CD4-positive, alpha-beta T cell treated with Interleukin-4 for 4 hours (primary cell): ENCODE measurements at places on chromosomes 3 and 15.

- no peak for DNase-seq
Measured at GRCh38 chr3:191922570-191922969, 461.6 kb downstream of the PYDC2 start.

DNA sequence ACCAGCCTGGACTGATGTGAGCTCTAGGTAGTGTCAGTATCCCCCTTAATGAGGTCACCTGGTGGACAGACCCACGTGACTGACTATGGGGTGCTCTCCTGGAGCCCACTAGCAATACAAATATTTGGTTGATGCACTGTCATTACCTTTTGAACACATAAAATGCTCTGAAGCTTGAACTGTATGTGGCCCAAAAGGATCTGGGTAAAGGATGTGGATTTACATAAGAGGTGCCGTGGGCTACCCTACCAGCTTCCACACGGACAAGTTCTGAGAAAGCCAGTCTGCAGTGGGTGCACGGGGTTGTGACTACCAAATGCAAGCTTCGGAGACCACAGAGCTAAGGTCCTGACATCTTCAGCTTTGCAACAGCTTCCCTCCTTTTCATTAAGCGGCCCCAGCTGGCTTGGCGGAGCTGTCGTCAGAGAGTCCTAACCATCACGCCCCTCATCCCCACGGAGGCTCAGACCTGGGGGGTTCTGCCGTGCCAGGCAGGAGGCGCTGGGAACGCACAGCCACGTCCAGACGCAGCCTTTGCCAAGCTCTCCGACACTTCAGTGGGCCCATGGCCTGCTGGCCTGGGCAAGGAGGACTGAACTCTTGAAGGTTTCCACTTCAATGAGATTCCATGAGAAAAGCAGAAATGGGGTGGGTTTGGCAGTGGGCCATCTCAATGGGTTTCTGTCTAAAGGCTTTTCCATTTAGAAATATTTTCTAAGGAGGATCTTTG lies 228.3 kb downstream of the ADAMTS17 start:
- no peak for DNase-seq

GRCh38 chr3:71104121-71104541 lies 479.4 kb downstream of the FOXP1 start:
- no peak for DNase-seq

DNA sequence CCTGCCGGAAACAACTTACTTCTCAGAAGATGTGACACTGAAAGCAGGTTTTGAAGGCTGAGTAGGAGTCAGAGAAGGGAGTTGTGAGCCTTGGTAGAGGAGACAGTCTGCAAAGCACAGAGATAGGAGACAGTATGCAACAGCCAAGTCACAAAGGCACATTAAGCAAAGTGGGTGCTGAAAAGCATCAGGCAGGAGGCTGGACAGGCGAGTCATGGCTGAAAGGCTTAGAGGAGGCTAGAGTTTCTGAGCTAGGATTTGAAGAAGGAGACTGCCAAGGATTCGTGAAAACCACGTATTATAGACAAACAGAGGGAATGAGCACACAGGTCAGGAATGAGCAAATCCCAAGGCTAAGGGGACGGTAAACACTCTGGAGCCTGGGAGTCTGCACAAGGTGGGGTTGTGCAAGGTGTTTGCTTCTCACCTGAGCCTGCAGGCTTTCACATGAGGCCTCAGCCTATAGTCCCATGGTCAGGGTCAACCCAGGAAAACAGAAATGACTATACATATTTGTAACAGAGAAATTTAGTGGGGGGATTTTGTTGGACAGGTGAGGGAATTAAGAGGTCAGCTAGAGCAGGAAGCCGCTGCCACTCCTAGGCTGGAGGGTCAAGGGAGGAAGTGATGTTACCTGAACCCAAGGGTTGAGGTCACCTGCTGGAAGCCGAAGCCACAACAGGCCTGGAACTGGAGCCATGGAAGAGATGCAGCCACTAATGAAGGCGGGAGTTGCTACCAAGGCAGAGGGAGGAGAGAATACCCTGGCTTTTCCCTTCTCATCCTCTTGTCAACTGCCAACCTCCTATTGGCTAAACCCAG lies 23.1 kb upstream of the TRIM71 start:
- no peak for DNase-seq

DNA sequence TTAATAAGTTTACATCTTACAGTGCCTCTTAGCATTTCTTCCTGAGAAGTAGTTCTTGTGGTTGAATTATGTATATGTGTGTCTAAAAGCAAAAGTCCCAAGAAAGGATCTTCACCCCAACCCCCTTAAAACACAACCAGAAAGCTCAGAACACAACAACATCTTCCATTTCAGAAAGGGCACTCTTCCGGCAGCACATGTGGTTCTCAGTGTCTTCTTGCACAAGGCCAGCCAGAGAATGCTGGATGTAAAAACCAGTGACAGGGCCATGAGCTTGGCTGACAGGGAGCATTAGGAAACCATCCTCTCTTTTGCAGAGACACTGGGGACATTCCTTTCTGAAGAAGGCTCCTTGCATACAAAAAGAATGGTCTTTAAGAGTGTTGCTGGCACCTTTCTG lies 45.0 kb downstream of the EEFSEC start:
- DNase-seq: no peak

- no peak for DNase-seq
Measured at GRCh38 chr15:65757256-65757655, 34.8 kb downstream of the DENND4A start.

GRCh38 chr3:58180940-58181587 lies 29.7 kb downstream of the DNASE1L3 start:
- DNase-seq: no peak

DNA sequence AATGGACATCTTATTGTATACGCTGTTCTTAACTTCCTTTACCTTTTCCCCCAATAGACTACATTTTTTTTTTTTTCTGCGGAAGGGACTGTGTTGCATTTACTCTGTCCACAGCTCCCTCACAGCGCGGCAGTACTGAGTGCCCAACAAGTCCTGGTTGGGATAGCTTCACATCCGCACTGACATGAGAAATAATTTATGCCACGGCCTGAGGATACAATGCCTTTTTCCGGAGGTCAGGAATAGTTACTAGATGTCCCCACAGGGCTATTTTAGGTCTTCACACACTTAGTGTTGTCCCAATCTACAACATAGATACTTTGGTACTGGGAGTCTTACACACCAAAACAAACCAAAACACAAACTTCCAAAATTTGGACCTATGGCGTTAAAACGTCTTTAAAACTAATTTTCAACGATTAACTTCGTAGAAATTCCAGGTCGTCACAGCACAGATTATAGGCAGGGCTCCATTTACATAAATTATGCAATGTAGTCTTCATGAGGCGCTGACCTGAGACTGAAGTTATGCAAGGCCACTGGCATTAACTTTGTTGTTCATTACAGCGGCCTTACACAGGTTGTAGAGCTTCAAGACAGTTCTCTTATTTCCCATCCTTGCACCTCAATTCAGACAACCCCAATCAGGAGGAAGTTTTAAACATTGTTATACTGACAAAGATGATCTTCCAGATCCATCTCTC lies 989 bp upstream of the PPIB start:
- DNase-seq: no peak

DNA sequence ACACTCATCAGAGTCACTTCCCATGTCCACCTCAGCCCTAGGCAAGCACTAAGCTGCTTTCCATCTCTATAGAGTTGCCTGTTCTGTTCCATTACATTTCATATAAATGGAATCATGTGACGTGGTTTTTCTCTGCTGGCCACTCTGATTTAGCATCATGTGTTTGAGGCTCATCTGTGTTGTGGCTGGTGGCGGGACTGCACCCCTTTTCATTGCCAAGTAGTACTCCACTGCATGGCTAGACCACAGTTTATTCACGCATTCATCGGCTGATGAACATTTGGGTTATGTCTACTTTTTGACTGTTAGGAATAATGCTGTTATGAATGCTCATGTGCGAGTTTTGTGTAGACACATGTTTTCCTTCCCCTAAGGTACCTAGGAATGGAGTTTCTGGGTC lies 114.9 kb downstream of the TMEM266 start:
- DNase-seq: no peak

GRCh38 chr3:159260049-159260662 lies 458.3 kb downstream of the MFSD1 start:
- DNase-seq: peak; percentile 30

- no peak for DNase-seq
Measured at GRCh38 chr15:36029606-36030210, 483.7 kb upstream of the DPH6 start.

DNA sequence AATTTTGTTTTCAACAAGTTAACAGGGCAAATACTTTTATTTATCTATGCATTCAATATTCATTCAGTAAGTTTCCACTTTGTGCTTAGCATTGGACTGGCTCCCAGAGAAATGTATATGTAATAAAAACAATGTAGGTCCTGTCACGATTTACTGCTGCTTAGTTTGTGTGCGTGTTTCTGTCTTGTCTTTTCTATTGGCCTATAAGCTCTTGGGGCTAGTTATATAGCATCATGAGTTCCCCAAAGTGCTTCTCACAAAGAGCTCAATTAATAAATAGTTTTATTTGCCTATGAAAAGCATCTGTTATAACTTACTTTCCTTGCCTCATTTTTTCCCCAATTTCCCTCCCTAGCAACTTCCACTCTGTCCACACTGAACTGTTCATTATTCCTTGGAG lies 666.7 kb upstream of the NAALADL2 start:
- DNase-seq: no peak

DNA sequence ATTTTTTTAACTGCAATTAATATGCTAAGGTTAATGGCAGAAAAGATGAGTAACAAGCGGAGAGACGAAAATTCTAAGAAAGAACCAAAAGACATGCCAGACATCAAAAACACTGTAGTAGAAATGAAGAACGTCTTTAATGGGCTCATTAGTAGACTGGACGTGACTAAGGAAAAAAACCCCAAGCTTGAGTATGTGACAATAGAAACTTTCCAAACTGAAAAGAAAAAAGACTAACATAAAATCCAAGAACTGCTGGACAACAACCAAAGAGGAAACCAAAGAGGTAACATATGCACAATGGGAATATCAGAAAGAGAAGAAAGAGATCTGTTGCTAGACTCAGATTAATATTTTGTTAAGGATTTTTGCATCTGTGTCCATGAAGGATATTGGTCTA lies 94.6 kb upstream of the SETMAR start:
- DNase-seq: no peak

GRCh38 chr3:99143493-99143892 lies 242.0 kb upstream of the DCBLD2 start:
- no peak for DNase-seq

DNA sequence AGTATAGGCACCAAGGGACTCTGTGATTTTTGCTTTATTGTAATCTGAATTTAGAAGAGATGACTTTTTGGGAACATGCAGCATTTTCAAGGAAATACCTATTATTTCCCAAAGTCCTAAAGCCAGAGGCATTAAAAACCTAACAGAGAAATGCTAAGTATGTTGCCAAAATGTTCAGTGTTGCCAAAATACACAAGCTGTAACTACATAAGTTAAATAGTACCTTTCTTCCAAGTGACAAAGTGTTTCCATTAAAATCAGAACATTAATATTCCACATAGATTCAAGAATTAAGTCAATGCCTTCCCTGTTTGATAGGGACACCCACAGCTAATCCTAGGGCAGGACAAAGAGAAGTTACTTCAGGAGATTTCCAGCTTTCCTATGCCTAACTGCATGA lies 42.0 kb downstream of the MKRN2 start:
- no peak for DNase-seq

- DNase-seq: no peak
Measured at GRCh38 chr15:90618330-90619125, 88.8 kb downstream of the CRTC3 start.

- DNase-seq: no peak
Measured at GRCh38 chr3:81823882-81824395, 62.5 kb upstream of the GBE1 start.

GRCh38 chr3:33426630-33427317 lies 13.4 kb downstream of the UBP1 start:
- DNase-seq: no peak

DNA sequence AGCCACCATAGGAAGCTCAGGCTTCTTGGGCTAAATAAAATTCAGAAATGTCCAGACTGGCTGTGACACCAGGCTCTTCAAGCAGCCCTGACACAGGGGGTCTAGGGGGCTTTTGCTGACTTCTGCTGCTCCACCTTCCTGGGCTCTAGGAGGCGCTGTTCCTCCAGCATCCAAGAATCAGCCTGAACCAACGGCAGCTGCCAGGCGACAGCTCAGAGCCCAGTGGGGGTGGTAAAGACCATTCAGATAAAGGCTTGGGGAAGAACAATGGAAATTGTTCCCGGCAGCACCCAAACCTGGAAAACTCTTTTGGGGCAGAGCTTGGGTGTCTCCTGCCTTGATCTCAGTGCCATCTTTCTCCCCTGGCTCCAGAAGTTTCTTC lies 21.6 kb upstream of the PSTPIP1 start:
- DNase-seq: peak; percentile 63

- peak; percentile 41 for DNase-seq
Measured at GRCh38 chr15:94306700-94307650, 75.6 kb downstream of the MCTP2 start.

- no peak for DNase-seq
Measured at GRCh38 chr3:23376516-23377248, 173.6 kb downstream of the UBE2E2 start.

DNA sequence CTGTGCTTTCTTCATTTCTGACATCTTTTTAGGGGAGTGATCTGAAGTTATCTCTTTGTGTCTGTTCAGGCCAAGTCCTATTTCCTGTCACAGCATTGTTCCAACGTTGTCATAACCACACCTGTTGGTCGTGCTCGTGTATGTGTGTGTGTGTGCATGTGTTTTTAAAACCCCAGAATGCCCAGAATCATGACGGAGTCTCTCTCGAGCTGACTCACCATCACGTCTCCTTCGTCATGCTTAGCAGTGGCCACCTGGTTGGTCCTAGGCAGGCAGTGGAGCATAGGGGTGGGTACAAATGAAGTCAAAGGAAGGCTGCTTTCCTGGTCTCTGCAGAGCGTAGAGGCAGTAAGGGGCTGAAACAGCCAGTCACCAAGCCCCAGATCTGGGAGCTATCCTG lies 126.8 kb upstream of the ABHD17C start:
- DNase-seq: no peak

GRCh38 chr3:12265508-12265907 lies 23.4 kb upstream of the PPARG start:
- no peak for DNase-seq

DNA sequence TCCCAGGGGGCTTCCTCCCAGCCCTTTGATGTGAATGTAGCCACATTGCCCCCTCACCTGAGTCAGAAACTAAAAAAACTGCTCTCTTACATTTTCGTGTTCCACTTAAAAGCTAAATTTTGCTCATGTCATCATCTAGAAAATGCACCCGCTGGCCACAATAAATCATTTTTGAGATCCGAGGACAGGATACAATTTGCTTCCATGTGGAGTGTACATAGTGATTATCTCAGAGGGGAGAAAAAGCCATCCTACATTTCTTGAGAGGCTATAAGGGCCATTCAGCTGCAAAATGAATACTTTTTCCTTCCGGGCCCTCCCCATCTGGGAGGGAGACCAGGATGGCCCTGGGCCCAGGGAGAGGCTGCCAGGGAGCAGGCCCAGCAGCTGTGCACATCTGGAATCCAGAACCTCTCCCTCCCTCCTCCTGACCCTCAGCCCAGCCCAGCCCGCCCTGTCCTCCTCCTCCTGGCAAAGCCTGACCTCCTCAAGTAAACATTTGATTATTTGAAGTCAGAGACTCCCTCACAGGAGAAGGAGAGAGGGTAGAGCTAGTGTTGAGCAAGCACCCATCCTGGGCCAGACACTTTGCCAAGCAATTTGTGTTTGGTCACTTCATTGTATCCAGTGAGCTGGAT lies 59.1 kb downstream of the CORO2B start:
- no peak for DNase-seq

GRCh38 chr3:37183976-37184375 lies 9.6 kb upstream of the LRRFIP2 start:
- no peak for DNase-seq
